ENCODE measurements at places on chromosomes 5 and 9.

DNA sequence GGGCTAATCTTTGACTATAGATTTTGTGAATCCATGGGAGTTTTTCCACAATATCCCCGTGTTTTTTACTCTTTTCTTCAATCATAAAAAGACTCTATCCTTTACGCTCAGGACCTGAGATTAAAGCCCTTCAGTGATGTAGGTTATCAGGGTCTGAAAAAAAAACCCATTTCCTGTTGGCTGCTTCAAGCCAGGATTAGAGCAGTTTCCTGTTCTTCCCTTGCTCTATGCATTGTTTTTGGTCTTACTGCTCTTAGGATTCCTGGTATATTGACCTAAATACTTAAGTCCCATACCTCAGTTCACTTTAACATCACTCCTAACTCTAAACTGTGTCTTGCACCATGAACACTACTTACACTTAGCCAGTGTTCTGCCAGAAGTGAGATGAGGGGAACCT lies 319.3 kb upstream of the CHD1 start:
- no peak for DNase-seq

DNA sequence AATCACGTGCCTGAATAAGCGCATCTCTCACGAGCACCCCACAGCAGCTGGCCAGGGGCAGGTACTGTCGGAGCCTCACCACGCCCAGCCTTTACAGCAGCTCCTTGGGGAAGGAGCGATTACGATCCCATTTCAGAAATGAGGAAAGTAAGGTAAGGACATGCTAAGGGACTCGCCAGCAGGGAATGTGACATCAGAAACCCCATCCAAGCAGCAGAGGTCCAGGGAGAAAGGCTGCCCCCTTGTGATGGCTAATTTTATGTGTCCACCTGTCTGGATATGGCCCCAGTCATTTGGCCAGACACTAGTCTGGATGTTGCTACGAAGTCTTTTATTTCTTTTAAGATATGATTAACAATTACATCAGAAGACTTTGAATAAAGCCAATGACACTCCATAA lies 77.3 kb downstream of the UBE2QL1 start:
- DNase-seq: no peak

DNA sequence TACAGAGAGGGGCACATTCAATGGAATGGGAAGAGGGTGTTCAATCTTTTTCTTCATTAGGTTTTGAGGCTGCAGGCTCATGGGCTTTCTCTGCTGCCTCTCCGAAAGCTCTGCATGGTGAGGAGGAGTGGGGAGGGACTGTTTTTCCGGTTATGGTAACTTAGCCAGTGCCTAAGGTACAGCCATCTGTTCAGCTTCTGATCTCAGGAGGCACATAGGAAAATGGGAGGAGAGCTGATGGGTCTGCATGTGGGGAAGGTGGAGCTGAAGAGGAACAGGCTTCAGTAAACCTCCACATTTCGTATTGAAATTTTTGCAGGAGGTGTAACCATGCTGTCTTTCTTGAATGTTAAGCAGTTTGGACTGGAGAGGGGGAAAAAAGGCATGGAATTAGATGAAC lies 1020.4 kb upstream of the WWC1 start:
- DNase-seq: no peak

DNA sequence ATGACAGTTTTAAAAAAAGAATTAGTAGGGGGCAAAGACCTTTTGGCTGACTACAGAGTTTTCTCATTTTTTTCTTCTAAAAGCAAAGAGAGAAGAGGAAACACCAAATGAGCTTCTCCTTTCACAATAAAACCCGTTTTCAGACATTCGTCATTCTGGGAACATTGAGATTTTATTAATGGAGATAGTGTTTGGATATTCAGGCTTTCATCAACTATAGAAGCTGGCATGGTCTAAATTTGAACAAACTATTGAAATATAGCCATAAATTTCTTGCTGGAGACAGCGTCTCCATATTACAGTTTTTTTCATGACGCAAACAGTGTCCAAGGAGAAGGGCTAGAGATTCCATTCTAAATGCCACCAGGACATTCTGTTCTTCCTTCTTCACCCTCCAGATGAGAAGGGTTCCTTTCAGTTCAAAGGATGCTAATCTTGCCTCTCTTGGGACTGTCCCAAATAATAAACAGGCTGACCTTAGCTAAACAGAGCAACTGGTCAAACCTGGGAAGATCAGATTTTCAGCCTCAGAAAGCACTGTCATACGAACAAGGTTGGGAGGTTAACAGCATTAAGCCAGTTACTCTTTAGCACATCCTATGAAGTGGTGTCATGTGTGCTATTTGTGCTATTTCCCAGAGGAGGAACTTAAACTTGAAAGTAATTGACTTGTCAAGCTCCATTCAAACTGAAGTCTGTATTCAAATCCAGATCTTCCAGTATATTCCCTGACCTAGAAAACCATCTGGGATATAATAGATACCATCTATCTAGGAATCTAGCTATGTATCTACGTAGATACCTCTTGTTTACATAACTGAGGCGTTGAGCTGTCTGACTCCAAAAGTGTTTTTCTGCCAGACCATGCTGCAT lies 125.6 kb downstream of the LPAR1 start:
- DNase-seq: no peak

- peak; percentile 14 for DNase-seq
These were observed 30.3 kb downstream of the VCP start for GRCh38 chr9:35042081-35042604.

GRCh38 chr9:37693260-37693659 lies 42.5 kb downstream of the FRMPD1 start:
- no peak for DNase-seq

DNA sequence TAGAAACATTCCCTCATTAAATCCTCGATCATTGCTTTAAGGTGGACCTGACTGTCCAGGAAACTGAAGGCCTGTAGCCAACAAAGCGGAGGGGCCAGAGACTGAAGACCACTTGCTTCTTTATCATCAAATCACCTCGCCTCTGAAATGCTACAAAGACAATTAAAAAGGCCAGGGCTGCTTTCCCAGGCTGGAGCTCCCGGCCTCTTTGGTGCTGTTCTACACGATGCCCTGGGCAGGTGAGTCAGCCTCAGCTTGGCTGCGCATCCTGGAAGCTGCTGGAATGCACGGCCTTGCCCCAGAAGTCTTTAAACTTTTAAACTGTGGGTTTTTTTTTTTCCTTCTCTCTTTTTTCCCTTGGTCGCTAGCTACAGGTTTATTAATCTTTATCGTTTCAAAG lies 46.5 kb downstream of the SH3PXD2B start:
- no peak for DNase-seq

DNA sequence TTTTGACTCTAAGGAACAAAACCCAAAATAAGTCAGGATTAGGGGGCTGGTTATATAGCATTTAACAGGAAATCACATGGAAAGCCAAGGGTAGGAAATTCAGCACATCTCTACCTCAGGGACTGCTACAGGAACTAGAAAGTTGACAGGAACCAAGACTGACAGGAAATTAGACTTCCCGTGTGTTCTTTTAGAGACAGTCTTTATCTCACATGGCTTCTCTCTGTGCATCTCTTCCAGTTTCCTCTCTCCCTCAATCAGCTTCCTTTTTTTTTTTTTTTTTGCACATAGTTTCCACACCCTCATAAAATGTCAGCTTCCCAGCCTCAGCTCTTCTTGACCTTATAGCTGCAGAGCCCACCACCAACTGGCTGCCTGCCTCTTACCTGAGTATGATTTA lies 4.8 kb downstream of the RECK start:
- DNase-seq: no peak

GRCh38 chr5:54146390-54146789 lies 164.0 kb downstream of the ARL15 start:
- DNase-seq: no peak

DNA sequence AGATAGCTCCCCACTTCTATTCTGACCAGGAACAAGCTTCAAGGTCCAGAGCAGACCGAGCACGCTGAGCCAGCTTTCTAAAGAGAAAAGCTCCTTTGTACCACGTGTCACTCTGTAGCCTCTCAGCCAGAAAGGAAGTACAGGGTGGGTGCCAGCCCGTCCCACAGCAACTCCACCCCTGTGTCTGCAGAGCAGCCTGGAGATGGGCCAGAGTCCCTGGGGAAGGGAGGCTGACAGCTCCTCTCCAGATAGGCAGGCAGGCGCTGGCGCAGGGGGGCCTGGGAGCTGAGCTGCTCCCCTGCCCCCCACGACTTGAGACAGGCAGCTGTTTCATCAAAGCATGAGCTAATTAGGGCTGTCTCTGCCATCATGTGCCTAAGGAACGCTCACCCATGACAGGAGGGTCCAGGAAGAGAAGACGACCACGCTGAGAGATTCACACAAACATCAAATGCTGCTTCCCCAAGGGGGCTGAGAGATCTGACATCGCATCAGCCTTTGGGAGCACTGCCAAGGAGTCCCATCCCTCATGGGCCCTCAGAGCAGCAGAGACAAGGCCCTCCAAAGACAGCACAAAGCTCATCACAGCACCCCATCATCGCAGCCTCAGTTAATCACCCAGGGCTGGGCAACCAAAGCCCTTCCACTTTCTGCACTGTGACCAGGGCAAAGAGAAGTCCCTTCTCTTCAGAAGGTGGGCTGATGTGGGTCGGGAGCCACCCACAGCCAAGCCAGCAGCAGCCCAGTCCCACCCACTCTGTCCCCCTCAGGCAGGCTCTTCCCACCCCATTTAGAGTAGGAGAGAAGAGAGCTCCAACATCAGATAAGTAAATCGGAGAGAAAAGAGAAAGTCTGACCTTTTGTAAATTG lies 78.5 kb upstream of the LRRTM2 start:
- no peak for DNase-seq

DNA sequence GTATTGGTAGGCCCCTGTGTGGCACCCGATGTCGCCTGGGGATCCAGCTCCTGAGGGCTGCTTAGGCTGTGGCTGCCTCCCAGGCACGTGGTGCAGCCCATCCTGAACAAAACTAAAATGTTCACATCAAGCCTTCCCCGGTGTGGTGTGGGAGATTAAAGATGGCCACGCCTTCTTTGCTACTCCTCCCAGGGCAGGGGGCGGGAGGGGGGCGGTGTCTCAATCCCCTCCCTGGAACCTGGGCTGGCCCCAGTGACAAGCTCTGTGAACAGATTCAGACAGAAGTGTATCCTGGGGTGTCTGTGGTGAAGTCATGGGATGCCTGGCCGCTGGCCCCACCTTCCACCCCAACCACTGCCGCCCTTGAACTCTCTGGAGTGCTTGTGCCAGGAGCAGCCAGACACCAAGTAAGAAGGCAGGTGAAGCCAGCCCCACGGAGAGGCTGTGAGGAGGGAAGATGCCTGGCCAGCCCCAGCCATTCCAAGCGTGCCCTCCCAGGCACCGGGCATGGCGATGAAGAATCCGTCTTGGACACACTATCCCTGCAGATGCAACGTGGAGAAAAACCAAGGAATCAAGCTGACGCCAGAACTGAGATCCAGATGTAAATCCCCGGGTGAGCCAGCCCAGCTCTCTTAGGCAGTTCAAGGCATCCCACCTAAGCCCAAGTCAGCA lies 75.8 kb downstream of the AK8 start:
- no peak for DNase-seq

DNA sequence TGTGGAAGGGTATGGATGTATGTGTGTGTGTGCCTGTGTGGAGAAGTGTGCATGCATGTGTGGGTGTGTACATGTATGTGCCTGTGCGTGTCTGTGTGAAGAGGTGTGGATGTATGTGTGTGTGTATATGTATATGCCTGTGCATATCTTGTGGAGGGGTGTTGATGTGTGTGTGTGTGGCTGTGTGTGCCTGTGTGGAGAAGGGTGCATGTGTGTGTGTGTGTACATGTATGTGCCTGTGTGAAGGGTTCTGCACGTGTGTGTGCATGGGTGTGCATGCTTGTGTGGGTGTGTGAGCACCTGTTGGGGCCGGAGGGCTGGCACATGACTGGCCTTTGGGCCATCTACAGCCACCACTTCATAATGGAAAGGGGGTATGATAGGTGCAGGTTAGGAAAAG lies 291.4 kb downstream of the IRX2 start:
- DNase-seq: no peak

GRCh38 chr9:26459959-26460358 lies 432.6 kb downstream of the CAAP1 start:
- no peak for DNase-seq

DNA sequence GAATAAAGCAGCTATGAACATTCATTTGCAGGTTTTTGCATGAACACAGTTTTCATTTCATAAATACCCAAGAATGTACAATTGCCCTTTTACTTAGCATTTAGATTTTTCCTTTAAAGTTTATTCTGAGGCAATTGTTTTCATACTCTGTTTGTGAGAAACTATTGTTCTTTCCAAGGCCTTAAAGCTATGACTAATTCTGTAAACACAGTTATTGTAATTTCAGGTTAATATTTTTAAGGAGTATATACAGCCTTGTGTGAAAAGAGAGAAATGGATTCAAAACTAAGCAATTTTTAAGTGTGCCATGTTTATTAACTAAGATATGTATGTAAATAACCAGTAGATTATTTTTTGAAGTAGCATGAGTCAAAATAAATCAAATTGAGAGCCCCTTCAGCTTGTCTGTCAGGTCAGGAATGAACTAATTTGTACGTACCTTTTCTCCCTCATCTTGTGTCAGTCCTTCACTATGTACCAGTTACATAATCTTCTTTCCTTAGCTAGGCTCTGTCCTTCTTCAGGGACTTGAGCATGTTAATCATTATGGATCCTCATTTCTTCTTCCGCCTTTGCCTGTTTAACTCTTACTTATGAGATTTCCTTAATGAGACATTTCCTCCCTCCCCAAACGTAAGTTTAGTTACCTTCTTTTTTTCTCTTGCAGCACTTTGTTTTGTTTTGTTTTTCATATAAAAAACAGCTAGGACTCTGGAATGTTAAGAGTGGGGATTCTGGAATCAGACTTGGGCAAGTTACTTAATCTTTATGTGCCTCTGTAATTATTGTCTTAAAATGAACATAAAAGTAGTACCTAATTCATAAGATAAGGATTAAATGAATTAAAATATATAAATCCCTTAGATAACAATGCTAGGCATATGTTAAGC lies 63.6 kb downstream of the NIPBL start:
- DNase-seq: no peak

DNA sequence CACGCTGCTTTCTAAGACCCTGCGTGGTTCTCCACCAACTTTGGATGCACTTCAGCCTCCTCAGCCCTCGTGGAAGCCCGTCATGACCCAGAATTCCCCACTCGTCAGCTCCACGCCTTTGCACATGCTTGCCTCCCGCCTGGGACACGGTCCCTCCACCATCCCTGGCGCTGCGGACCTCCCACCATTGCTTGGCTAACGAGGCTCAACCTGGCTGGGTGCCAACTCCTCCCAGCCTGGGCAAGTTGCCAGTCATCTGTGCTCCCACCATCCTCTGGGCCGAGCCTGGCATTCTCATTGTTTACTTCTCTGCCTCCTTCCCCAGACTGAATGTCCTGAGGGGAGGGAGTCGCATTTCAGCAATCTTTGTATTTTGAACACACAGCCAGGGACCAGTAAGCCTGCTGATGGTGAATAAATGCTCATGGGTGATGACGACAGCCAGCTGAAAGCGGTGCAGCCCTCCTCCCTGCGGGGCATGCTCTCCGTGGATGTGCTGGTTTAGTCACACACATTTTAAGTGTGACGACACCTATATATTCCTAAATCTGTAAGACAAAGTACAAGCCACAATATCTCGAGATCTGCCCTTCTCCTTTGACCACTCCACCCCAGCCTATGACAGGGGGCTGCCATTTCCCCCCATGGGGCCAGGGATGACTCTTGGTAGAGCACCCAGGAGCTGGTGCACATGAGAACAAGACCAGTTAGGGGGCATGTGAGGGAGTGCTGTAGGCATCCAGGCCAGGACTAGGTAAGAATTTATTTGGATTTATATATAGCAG lies 37.6 kb downstream of the ANKRD33B start:
- DNase-seq: peak; percentile 87

GRCh38 chr9:131972889-131973288 lies 106.8 kb downstream of the MED27 start:
- DNase-seq: no peak

GRCh38 chr5:140007311-140007710 lies 35.8 kb downstream of the NRG2 start:
- DNase-seq: no peak
